ENCODE measurements at places on chromosomes 3 and 15. TPM values are rescaled to one million over a fixed set of nuclear protein-coding genes. Genes with fewer than 3 reads are reported as not detected.

DNA sequence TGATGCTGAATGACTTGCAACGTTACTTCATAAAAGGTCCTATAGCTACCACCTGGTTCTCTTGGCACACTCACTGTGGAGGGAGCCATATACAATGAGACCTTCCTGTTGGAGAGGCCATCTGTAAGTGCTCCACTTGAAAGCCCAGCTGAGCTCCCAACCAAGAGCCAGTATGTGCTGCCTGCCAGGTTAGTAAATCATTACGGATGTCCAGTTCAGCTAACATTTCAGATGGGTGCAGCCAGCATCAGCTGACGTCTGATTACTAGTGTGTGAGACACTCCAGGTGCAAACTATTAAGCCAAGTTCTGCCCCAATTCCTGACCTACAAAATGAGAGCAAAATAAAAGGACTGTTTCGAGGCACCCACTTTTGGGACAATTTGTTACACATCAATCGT, 274.4 kb upstream of the ROBO2 start:
- no peaks in the 10 kb centered on the region for H3K36me3 ChIP-seq
- no peaks in the 10 kb centered on the region for H3K4me1 ChIP-seq
- no peaks in the 10 kb centered on the region for H3K27me3 ChIP-seq
- H3K27ac ChIP-seq = no peak overlapping the region
- no peak overlapping the region for H3K4me3 ChIP-seq

The GOLGA6L25 gene
- not detected for total RNA-seq

DNA sequence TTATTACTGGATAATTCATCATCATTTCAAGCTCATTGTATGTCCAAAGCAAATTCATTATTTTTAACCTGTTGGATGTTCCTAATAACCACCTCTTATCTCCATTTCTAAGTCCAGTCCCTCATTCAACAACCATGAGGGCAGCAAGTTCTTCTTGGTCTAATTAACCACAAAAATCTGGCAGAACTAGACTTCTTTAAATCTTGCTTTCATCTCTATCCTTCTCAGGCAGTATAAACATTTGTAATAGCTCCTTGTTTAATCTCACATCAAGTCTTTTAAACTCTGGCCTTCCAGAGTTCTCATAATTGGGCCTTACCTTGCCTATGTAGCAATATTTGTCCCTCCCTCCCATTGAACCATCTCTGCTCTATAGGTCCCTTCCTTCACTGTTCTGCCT, 17.0 kb upstream of the GHSR start:
- no peaks in the 10 kb centered on the region for H3K4me1 ChIP-seq
- no peak for DNase-seq
- peaks cover 14% of the 10 kb centered on the region for H3K27me3 ChIP-seq

DNA sequence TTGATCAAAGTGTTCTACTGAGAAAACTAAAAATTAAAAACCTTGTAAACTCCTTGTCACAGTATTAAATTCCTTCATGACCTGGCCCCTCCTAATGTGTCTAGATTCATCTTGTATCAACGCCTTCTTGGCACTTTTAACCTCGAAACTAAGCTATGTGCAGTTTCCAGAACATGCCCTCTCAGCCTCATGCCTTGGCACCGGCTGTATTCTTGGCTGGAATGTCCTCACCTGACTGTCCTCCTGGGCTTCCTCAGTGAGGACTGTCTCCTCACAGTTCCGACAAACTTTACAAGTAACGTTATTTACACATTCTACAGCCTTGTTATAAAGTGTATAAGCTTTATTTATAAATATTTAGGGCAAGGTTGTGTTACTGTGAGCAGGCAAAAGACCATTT, 196.5 kb upstream of the SLC2A2 start:
- no peaks in the 10 kb centered on the region for H3K27me3 ChIP-seq
- H3K4me3 ChIP-seq = no peak overlapping the region
- peaks cover 37% of the 10 kb centered on the region for H3K4me1 ChIP-seq
- H3K36me3 ChIP-seq = peaks cover 16% of the 10 kb centered on the region
- no peak overlapping the region for H3K27ac ChIP-seq

The CD276 gene
- 0.90 TPM for total RNA-seq

GRCh38 chr15:82640672-82641071, 6.5 kb downstream of the CPEB1 start:
- H3K36me3 ChIP-seq = no peaks in the 10 kb centered on the region
- no peaks in the 10 kb centered on the region for H3K4me1 ChIP-seq
- no peak for DNase-seq

DNA sequence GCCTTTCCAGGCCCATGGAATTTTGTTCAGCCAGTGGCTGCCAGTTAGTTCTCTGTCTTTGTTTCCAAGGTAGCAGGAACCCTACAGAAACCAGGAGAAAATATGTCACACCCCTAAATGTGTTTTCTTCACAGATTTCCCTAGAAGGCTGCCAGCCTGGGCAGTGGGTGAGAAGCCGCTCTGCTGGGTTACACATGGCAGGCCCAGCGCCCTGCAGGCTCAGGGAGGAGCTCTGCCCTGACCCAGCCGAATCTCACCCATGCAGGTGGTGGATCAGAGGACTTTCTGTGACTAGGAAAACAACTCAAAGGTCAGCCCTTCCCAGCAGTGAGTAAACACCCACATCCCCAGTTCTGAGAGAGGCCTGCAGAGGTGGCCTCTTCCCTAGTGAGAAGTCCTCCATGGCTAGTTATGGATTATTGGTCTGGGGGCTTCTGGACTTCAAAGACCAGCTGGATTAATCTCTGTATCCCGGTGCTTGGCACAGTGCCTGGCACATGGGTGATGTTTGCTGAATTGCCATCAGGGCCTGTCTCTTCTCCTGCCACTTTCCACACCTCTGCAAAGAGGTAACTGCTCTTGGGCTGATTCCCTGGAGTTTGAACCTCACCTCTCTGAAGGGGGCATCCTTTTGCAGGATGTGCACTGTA, 34.7 kb upstream of the BDH1 start:
- H3K27ac ChIP-seq = no peak overlapping the region
- no peak for DNase-seq
- H3K4me1 ChIP-seq = peaks cover 9% of the 10 kb centered on the region
- no peak overlapping the region for H3K4me3 ChIP-seq
- peaks cover 14% of the 10 kb centered on the region for H3K27me3 ChIP-seq
